ENCODE measurements at places on chromosomes 12 and 14.
A peak's percentile ranks its signal among the peaks of the same experiment; 100 is the strongest.

DNA sequence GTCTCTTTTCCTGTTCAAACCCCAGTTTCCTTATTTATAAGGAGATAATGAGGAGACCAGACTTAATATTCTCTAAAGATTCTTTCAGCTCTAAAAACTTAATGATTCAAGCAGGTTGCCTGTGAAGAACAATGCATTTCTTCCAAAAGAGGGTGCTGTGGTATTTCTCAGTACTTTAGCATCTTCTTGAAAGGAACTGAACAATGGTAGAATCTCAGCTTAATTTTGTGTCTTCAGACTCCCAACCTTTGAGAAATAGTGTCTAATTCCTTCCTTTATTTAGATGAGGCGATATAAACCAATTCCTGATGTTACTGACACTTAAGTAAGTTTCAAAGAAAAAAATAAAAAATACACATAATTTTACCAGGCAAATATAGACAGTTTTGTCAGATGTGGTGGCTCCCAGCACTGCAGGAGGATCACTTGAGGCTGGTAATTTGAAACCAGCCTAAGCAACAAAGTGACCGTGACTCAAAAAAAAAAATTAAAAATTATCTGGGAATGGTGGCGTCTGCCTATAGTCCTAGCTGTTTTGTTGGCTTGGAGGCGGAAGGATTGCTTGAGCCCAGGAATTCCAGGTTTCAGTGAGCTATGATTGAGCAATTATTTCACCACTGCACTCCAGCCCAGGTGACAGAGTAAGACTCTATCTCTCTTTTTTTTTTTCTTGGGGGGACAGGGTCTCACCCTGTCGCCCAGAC lies 76.9 kb upstream of the PSMA6 start:
- DNase-seq: peak; percentile 86

DNA sequence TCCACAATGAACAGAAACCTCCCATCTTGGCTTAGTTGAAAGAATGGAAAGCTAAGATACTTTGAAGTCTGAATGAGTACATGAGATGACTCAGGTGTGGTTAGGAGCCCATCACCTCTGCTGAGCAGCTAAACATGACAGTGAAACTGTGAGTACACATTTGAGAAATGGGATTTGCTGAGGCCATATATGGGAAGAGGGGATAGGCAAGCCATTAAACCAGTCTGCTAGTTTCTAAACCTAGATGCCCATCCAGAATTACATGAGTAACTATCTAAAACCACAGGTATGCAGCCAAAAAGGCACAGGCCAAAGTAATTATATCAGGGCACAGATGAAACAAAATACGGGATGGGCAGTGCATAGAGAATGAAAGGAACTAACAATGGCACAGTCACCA lies 41.2 kb downstream of the NKX2-1 start:
- no peak for DNase-seq

GRCh38 chr14:25521616-25522015 lies 471.7 kb upstream of the STXBP6 start:
- no peak for DNase-seq

DNA sequence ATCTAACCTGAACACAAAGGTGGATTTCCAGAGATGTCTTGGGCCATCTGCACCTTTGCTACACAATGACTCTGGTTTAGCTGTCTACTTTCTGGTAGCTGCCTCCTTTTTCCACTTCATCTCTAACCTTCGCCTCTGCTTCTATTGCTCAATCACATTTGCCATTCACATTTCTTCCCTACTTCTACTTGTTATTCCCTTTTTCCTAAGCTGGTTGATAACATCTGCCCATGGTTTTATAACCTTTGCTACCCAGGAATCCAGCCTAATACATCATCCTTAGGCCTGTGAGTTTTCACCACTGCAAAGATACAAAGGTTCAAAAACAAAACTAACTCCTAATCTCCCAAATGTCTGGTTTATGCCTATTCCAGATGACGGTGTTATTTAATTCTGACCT lies 13.2 kb downstream of the SPPL3 start:
- no peak for DNase-seq

GRCh38 chr14:79294499-79294898 lies 916.8 kb downstream of the DIO2 start:
- DNase-seq: no peak

GRCh38 chr12:111107392-111108178 lies 187.2 kb upstream of the MYL2 start:
- no peak for DNase-seq

- peak; percentile 45 for DNase-seq
Observed at GRCh38 chr12:64825143-64826021, 935 bp downstream of the TBC1D30 start.

GRCh38 chr14:95699412-95699811 lies 13.2 kb downstream of the TCL1B start:
- no peak for DNase-seq

GRCh38 chr12:88600272-88600671 lies 20.0 kb upstream of the KITLG start:
- no peak for DNase-seq

DNA sequence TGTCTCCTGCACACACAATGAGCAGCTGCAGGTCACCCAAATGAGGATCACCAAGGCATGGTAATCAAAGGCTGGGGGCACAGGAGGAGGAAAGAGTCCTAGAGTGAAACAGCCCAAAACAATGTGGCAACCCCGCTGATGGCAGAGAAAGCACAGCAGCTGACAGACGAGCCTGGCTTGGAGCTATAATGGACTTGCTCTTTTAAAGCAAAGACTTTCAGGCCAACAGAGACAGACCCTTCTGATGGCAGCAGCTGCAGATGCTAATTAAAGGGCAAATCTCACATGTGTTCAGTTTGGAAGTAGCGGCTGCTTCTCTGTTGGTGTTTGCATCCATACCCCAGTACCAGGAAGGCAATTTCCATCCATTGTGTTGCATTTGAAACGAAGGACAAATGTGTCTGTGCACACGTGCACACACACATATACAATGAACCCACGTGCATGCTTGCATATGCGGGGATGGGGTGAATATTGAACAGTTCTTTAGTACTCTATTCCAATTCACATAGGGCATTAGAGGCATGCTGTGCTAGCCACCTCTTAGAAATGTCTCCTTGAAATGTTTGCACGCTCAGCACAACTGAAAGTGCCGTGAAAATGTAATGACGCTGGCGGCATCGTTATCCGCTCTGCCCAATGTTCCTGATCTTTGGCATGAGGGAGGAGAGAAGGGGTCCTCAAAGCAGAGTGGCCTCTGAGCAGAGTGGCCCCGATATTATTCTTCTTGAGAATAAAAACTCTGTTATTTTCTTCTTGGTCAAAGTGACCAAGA lies 38.1 kb downstream of the CIT start:
- no peak for DNase-seq

DNA sequence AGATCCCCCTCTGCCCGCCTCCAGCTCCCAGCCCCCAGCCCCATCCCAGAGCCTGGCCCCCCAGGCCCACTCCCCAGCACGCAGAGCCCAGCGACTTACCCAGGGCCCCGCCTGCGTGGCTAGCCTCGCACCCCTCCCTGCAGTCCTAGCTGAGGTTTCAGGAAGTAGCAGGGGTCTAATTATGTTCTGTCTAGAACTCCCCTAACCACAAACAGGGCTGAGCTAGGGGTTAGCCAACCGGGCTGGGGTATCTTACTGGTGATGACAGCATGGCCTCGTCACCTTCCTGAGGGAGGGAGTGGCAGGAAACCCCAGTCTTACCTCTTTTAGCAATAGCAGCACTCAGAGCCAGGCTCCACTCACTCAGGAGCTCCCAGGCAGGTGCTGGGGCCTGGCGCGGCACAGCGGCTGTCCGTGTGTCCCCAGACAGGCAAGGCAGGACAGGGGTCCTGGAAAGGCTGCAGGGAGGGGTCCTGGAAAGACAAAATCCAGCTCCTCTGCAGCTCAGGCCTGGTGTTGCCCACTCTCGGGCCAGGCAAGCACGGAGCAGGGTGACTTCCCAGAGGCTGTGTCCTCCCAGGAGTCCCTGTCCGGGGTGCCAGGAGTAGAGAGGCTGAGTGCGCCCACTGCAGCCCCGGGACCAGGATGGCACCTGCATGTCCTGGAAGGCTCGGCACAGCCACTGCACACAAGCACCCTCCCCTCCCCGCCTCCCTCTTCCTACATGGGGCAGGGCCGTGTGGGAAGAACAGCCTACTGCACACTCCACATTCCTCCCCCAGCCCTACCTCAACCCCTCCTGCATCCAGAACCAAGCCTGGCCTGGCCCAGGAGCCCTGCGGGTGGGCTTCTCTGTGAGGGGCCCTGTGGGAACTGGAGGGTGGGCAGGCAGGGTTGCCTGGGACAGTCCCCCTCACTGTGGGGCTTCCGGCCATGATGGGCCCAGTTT lies at the start of gene GPR132:
GPR132 (minus strand) TSS at position 151 of the 949 bp plus-strand sequence. CDS start 10,010 bp downstream, outside the sequence.
- no peak for DNase-seq

DNA sequence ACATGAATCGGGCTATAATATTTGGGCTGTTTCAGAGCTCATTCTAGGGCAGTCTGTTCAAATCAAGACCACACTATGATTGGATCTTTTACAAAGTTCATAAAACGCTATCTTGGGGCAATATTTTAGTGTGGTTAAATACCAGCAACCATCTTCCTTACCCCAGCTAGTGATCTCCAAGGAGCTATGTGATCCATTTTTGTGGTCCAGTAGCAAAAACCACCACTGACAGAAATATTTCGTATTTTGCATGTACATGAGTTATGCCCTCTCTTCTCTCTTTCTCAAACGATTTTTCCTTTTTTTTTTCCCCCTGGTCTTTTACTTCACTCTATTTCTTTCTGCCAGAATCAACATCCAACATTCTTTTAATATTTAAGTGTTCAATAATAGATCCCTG lies 280.6 kb upstream of the KITLG start:
- no peak for DNase-seq

- DNase-seq: no peak
Observed at GRCh38 chr14:76929927-76930326, 98.6 kb downstream of the IRF2BPL start.

GRCh38 chr14:105987563-105987962 lies 461.2 kb downstream of the TMEM121 start:
- DNase-seq: no peak

- DNase-seq: no peak
Observed at GRCh38 chr12:114547636-114548035, 136.3 kb downstream of the TBX3 start.

DNA sequence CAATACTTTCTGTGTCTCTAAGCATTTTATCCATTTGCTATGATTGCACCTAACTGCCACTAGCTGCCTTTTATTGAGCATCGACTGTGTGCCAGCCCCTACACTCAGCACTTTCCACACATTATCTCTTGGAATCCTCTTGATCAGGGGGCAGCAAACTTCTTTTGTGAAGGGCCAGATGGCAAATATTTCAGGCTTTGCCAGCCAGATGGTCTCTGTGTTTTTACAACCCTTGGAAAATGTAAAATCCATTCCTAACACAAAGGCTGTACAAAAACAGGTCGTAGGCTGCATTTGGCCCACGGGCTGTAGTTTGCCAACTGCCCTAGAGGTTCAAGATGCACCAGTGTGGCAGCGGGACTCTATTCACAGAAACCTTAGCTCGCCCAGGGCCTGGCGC lies 19.5 kb downstream of the FOXN4 start:
- DNase-seq: no peak

- DNase-seq: no peak
Observed at GRCh38 chr14:69538766-69539165, 35.9 kb downstream of the CCDC177 start.

DNA sequence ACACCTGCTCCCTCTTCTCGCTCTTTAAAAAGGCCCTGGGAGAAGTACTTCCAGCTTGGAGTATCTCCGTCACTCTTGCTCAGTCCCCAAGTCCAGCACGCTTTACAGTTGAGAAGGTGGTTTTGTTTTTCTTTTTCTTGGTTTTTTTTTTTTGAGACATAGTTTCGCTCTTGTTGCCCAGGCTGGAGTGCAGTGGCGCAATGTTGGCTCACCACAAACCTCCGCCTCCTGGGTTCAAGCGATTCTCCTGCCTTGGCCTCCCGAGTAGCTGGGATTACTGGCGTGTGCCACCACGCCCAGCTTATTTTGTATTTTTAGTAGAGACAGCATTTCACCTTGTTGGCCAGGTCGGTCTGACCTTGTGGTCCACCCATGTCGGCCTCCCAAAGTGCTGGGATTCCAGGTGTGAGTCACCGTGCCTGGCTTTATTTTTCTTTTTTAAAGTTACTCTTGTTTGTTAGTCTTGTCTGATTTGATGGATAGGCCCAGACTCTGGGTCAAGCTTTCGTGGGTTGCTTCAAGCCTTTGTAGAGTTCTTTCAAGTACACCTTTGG lies 1.9 kb downstream of the TDRD9 start:
- no peak for DNase-seq

DNA sequence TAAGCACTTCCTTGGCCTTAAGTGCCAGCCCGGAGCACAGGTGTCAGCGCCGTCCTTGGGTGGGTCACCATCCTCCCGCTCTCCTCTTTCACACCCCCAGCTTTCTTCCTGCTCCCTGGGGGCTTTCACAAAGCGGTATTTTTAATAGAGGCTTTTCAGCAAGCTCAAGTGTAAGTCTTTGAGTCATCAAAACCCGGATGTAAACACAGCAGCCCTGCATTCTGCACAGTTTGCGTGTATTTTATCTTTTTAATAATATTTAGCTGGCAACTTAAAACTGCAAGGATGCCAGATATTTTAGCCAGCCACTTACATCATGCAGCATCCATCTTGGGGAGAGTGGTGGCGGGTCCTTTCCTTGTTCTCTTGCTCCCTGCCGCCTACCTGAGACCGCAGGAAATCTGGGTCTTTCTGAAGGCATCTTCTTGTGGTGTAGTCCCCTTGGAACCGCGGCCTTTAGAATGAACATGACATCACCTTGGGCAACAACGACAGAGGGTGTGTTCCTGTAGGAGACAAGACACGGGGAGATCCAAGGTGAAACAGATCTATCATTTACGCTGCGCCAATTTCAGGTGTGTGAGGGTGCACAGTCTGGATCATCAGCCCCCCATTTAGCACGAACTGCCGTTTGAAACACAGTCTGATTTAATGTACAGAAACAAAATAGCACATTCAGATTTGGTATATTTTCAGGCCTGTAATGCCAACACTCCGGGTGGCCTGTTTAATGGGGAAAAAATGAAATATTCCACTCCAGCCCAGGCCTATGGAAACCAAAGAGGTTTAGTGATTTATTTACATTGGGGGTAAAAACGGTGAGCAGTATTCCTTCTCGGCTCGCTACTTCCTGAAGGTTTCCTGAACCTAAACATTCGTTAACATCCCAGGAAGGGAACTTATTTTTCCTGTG lies 12.5 kb upstream of the IRF2BPL start:
- DNase-seq: peak; percentile 98

GRCh38 chr12:77630344-77630743 lies 200.3 kb upstream of the NAV3 start:
- DNase-seq: no peak
